ENCODE measurements at places on chromosomes 2 and 18.

GRCh38 chr2:1824202-1824905 lies 80.0 kb upstream of the PXDN start:
- DNase-seq, result no peak

DNA sequence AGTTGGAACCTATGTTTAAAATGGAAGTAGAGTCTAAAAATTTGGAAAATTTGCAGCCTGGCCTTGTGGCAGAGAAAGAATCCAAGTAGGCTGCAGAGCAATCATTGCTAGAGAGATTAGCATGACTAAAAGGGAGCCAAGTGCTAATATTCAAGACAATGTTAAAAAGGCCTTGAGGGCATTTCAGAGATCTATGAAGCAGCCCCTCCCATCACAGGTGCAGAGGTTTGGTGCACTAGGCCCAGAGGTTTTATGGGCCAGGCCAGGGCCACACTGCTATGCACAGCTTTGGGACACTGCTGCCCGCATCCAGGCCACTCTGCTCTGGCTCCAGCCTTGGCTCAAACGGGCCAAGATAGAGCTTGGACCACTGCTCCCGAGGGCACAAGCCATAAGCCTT lies 6.7 kb upstream of the IL1A start:
- DNase-seq, result no peak

DNA sequence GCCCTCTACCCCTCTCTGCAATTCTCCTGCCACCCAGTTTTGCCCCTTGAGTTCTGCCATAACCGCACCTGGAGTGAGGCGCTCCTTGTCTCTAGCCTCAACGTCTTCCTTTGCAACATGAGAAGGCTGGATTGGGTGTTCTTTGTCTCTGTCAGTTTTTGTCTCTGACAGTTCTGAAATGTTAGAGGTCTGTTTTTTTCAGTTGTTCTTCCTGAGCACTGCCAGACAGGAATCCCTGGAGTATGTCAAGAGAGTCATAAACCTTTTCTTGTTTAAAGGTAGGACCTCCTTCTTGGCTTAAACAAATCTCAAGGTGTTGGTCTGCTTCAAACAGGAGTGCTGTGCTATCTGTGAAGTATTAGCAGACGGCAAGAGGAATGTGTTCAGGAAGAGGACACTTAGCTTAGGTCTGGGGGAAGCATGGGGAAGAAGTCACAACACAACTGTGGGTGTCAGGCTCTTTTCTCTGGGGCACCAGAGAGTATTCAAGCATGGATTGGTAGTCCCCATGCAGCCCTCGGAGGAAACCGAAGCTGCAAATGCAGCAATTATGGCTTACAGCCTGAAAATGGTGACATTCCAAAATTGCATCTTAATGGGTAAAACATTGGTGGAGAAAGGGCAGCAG lies 32.3 kb downstream of the AFF3 start:
- no peak for DNase-seq

DNA sequence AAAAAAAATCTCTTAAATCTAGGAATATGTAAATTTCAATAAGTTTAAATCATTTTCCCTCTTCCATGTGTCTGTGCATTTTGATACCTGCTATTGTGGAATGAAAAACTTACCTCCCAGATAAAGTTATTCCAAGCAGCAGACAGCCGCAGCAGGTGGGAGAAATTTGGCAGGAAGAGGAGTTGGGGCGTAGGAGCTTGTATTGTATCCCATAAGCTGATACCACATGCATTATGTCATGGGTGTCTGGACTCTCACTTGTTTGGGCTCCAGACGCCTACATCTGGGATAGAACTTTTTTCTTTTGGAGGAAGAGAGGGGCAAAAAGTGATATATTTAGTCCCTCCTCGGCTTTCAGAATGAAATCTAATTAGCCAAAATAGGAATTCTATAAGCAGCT lies 59.3 kb upstream of the TCF4 start:
- no peak for DNase-seq

GRCh38 chr2:100234141-100234540 lies 88.2 kb downstream of the LONRF2 start:
- DNase-seq, result no peak

DNA sequence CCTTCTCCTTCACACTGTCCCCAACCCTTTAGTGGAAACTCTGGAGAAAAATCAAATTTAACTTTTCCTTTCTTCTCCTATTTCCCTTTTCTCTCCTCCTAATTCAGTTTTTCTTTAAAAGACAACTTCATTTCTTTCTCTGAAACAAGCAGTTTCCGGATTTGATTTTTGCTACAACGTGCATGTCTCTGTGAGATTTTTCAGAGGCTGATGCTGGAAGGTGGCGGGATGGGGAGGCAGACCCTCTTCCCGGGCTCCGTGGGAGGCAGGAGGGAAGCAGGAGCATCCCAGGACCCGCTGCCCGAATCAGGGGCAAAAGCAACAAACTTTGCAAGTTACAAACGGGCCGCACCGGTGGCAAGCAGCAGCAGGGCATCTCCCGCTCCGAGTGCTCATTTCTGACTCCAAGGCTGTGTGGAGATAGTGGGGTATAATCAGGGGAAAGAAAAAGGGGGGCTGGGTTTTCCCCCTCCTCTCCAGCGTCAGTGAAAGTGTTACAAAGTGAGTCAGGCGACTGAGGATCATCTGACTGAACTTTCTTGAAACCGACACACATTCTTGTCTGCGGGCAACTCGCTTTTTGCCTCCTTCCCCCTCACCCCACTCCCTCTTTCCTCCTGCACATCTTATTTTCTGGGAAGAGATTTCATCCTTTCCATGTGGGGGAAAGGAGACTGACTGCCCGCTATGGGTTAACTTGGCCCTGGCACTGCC lies 6.4 kb downstream of the ZEB2 start:
- no peak for DNase-seq

DNA sequence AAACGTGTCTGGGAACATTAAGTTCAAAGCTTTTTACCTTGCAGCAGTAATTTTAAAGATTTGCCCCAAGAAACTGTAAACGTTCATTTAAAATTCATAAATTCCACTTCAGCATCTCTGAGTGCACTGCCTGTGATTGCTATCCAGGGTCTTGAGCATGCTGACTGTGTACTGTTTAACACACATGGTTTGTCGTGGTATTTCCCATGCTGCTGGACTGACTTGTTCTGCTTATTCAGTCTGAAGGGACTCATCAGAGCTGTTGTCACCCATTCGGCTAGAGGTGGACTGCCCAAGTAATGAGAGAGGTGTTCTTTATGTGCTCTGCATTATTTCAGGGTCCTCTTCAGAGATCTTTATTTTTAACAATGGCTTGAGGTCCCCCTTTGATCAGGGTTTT lies 53.1 kb downstream of the RHBDD1 start:
- no peak for DNase-seq

GRCh38 chr18:32333781-32334180 lies 136.9 kb downstream of the GAREM1 start:
- no peak for DNase-seq

DNA sequence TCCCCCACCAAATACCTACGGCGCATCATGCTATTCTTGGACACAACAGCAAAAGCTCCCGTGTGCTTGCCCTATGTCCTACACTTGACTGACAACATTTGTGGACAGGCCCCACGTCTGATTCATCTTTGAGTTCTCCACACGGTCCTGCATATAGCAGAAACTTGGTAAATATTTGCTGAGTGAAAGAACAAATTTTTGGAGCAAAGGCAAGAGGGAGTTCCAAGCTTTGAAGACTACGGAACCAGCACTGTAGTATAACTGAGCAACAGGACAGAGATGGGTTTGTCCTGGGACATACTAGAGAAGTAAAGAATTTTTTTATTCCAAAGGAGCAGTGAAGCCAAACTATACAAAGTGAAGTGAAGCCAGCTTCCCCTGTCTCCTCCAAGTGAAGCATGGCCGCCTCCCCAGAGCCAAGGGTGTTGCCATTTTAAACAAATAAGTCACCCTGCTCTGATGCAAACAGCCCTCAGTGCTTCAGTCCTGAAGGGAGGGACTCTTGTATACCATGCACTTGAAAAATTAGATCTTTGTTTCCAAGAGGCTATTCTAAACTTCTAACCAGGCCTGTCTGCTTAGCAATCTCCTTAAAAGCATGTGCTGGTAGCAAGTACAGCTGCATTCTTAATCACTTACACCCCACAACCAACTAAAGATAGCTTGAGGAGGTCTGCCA lies 35.9 kb downstream of the SPRED2 start:
- no peak for DNase-seq

GRCh38 chr2:54497763-54498680 lies 41.9 kb downstream of the SPTBN1 start:
- no peak for DNase-seq

DNA sequence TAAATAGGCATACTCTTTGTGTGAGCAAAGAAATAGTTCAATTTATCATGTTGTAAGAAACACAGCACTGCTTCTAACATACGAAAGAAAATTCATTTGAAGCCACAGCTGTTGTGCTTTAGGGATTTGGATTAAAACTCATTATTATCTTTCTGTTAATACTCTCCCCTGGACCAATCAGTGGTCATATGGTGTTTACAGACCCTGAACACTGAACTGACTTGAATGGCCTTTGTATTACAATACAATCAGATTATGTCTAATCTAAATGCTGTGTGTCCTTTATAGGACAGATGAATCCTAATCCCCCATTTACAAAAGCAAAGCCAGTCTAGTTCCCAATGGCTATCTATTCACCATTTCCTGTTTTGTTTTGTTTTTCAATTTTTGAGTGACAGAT lies 36.5 kb downstream of the ZNF385B start:
- no peak for DNase-seq

DNA sequence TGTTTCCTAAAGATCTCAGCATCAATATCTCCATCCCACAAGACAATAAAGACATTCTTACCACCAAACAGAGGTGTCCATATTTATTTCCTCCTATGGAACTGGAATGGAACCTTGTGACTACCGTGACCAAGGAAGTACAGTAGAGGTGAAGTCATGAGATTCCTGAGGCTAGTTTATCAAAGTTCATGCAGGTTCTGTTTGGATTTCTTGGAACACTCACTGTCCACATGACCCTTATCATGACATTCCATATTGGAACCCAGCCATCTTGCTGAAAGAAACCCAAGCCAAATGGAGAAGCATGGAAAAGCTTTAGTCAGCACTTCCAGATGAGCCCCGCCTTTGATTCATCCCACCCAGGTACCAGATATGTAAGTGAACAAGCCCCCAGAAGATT lies 516.0 kb upstream of the POU3F3 start:
- DNase-seq, result no peak

- DNase-seq, result no peak
Observed at GRCh38 chr2:163171786-163172530, 333.4 kb upstream of the KCNH7 start.

GRCh38 chr18:9546468-9546867 lies 67.9 kb downstream of the PPP4R1 start:
- no peak for DNase-seq

GRCh38 chr2:15040429-15041084 lies 408.0 kb downstream of the LRATD1 start:
- DNase-seq, result no peak

DNA sequence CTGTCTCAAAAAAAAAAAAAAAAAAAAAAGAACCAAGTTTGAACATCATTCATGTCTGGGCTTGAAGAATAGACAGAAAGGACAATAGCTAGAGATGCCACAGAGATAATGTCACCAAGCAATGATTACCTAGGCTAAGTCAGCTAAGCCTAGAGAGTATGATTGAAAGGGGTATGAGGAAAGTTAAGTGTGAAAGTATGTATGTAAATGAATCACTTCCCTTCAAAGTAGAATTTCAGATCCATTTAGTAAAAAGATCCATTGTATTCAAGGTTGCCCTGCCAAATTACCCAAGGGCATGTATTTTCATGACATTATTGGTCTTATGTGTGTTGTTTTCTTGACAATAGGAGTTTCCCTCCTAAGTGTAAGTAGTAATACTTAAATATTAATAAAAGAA lies 34.1 kb upstream of the SLC39A10 start:
- DNase-seq, result no peak

DNA sequence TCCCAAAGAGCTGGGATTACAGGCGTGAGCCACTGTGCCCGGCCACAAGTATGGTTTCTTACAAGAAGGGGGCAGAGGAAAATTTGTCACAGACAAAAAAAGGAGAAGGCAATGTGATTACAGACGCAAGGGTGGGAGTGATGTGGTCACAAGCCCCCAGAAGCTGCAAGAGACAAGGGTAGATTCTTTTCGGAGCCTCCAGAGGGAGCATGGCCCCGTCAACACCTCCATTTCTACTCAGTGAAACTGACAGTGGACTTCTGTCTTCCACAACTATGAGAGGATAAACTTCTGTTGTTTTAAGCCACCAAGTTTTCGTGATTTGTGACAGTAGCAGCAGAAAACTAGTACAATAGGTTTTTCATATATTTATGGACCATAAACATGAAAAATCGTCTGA lies 2.1 kb upstream of the TCF7L1 start:
- DNase-seq, result no peak

DNA sequence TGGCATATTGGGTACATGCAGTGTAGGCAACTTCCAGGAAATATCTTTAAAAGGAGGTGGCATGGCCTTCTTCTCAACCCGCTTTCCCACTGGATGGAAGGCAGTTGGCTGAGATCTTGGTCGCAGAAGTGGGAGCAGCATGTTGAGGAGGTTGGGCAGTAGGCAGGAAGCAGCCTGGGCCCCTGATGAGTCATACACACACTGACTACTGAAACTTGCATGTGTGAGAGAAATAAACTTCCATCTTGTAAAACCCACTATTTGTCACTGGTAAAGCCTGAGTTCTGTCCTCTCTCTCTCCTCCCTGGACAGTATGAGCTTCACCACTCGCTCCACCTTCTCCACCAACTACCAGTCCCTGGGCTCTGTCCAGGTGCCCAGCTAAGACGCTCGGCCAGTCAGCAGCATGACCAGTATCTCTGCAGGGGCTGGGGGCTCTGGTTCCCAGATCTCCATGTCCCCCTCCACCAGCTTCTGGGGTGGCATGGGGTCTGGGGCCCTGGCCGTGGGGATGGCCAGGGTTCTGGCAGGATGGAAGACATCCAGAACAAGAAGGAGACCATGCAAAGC lies 233.8 kb upstream of the SPRED2 start:
- no peak for DNase-seq

DNA sequence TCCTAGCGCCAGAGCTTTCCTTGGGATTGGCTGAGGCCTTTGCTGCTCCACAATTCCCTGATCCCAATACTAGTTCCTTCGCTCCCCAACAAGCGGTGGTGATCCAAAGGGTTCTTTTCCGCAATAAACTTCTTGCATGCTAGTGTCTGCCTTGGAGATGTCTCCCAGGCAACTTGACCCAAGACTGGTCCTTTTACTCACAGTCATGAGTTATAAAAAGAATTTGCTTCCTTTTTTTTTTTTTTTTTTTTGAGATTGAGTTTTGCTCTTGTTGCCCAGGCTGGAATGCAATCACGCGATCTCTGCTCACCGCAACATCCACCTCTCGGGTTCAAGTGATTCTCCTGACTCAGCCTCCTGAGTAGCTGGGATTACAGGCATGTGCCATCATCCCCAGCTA lies 89.8 kb upstream of the SP3 start:
- no peak for DNase-seq

DNA sequence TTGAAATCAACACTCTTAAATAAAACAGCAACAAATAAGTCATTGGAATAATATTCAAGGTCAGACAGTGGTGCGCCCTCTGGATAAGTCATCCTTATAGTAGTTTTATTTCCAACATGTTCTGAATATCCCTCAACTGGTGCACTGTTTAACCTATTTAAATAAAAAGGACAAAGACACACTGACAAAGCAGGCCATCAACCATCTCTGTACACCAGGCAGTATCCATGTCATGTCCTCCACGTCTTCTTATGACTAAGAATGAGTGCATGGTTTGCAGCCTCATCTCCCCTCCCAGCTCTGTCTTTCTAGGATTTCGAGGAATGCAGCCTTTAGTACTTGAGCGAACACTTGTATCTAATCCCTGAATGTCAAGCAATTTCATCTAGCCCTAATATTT lies 42.4 kb downstream of the ST3GAL5 start:
- no peak for DNase-seq

- DNase-seq, result no peak
Observed at GRCh38 chr18:75438891-75439290, 11.4 kb upstream of the SMIM21 start.

- DNase-seq, result no peak
Observed at GRCh38 chr2:120957905-120958304, 222.2 kb downstream of the GLI2 start.
